ENCODE measurements at places on chromosomes 7 and 10. TPM values are rescaled to one million over a fixed set of nuclear protein-coding genes. Genes with fewer than 3 reads are reported as not detected.

OLAH gene
- 0.30 TPM for total RNA-seq

ANKRD7 gene
- 0.97 TPM for total RNA-seq

KLF14 gene
- under 0.01 TPM for total RNA-seq

OR2A12 gene
- not detected for total RNA-seq

CASP7 gene
- total RNA-seq = 18.4 TPM

CACNB2 gene
- total RNA-seq = under 0.01 TPM

ZNF804B gene
- total RNA-seq = not detected

FRMPD2 gene
- total RNA-seq = 0.09 TPM

CCL24 gene
- not detected for total RNA-seq

FAM25G gene
- total RNA-seq = not detected

DOCK4 gene
- total RNA-seq = 14.4 TPM

OR9A2 gene
- total RNA-seq = not detected

SGCE gene
- total RNA-seq = 40.4 TPM

ASZ1 gene
- not detected for total RNA-seq

DENND2A gene
- total RNA-seq = under 0.01 TPM

XPNPEP1 gene
- total RNA-seq = 133 TPM

NUP42 gene
- 29.4 TPM for total RNA-seq

NRG3 gene
- under 0.01 TPM for total RNA-seq

PCDH15 gene
- total RNA-seq = under 0.01 TPM

GPR37 gene
- 0.23 TPM for total RNA-seq

DNAJC1 gene
- 46.8 TPM for total RNA-seq

SYNPO2L gene
- 0.42 TPM for total RNA-seq

NPY4R2 gene
- total RNA-seq = 0.37 TPM

ABCB1 gene
- 0.05 TPM for total RNA-seq

HOXA11 gene
- total RNA-seq = 13.2 TPM

HGF gene
- total RNA-seq = 83.4 TPM

CPA1 gene
- total RNA-seq = 0.30 TPM

PLEKHS1 gene
- total RNA-seq = not detected

SDHAF3 gene
- 12.4 TPM for total RNA-seq

MRPS24 gene
- 67.1 TPM for total RNA-seq

MGMT gene
- total RNA-seq = 15.1 TPM

PLCE1 gene
- total RNA-seq = 1.1 TPM

IMPDH1 gene
- 58.5 TPM for total RNA-seq

ANKRD16 gene
- total RNA-seq = 8.0 TPM

GBX1 gene
- not detected for total RNA-seq

TAS2R4 gene
- total RNA-seq = 1.4 TPM

H2BK1 gene
- total RNA-seq = not detected

UCN3 gene
- not detected for total RNA-seq

RPEL1 gene
- total RNA-seq = not detected

CELF2 gene
- 5.1 TPM for total RNA-seq

TMEM26 gene
- 0.28 TPM for total RNA-seq

TMEM196 gene
- total RNA-seq = not detected

MEPCE gene
- total RNA-seq = 17.9 TPM

MOGAT3 gene
- not detected for total RNA-seq

PNLIPRP3 gene
- total RNA-seq = not detected

PVRIG gene
- total RNA-seq = not detected

ACSL5 gene
- 0.30 TPM for total RNA-seq

SDK1 gene
- total RNA-seq = 0.46 TPM

PON1 gene
- total RNA-seq = not detected

PIP gene
- total RNA-seq = not detected

THSD7A gene
- total RNA-seq = 0.30 TPM

WIPF3 gene
- total RNA-seq = not detected

LIPK gene
- not detected for total RNA-seq

TAF3 gene
- 1.8 TPM for total RNA-seq

SMARCD3 gene
- 41.3 TPM for total RNA-seq

NSUN6 gene
- total RNA-seq = 9.5 TPM

KCNMA1 gene
- total RNA-seq = 107 TPM
